ENCODE measurements at places on chromosomes 3 and 15. TPM values are rescaled to one million over a fixed set of nuclear protein-coding genes. Genes with fewer than 3 reads are reported as not detected.

DNA sequence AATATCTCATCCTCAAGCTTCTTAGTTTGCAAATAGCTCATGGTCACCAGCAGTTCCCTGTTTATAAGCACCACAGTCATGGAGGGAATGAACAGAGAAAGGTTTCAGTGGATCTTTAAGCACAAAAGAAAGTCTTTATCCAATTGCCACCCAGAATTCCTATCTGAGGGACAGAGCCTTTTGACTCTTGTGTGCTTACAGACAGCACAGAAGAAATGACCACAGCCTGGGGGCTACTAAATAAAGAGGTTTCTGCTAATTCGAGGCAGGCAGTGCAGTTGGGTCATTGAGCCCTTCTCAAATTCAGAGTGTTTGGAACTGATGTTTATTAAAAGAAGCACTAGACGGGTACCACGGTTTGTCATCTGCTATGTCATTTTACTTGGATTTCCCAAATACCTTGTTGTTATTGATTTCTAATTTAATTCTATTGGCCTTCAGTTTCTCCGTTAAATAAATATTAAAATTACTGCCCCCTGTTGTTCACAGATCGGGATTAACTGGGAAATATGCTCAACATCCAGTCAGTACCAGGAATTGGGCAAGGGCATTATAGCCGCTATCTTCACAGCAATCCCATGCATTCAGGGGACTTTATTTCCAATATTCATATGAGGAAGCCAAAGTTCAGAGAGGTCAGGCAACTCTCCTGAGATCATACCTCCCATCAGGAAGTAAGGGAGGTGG, 3.6 kb downstream of the PRICKLE2 start:
- H3K4me1 ChIP-seq, result peaks cover 66% of the 10 kb centered on the region
- H3K27ac ChIP-seq, result no peak overlapping the region
- no peaks in the 10 kb centered on the region for H3K36me3 ChIP-seq
- H3K27me3 ChIP-seq, result peaks cover 81% of the 10 kb centered on the region
- H3K4me3 ChIP-seq, result no peak overlapping the region

GRCh38 chr15:66955871-66956585, 109.4 kb upstream of the SMAD3 start:
- no peaks in the 10 kb centered on the region for H3K4me1 ChIP-seq
- DNase-seq, result no peak
- no peaks in the 10 kb centered on the region for H3K27me3 ChIP-seq
- no peak overlapping the region for H3K27ac ChIP-seq
- H3K4me3 ChIP-seq, result no peak overlapping the region

DNA sequence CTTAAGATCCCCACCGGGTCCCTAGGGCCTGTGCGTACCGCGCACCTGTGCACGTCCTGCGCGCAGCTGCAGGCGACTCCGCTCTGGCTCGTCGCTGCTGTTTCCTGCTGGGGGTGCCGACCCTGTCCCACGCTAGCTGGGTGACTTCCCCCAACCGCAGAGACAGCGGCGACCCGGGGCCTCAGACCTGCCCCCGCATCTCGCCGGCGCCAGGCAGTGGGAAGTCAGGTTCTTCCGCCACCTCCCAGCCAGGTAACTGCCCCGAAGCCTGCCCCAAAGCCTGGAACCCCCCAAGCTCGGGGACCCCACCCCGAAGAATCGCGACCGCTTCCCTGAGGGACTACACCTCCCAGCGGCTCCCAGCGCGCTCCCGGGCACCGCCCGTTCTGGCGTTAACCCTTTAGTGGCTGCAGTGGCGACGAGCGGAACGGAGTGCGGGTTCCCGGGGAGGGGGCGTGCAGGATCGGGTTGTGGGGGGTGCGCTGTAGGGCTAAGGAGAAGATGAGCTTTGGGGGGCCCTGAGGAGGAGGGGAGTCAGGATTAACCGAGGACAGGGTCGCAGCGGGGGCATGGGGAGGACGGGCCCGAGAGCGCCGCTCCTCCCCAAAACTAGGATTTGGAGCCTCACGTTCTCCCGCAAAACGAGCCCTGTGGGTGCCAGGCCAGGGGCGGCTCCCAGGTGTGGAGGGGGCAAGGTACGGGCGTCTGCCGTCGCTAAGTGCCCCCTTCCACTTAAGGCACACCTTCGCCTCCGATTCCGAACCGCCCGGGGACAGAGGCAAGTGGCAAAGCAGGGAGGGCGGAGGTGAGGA, 589 bp downstream of the NEIL1 start:
- DNase-seq, result peak; percentile 74
- H3K4me1 ChIP-seq, result peaks cover 9% of the 10 kb centered on the region
- H3K27ac ChIP-seq, result no peak overlapping the region
- no peaks in the 10 kb centered on the region for H3K36me3 ChIP-seq
- peaks cover 35% of the 10 kb centered on the region for H3K27me3 ChIP-seq

Gene BNC1
- total RNA-seq, result not detected

DNA sequence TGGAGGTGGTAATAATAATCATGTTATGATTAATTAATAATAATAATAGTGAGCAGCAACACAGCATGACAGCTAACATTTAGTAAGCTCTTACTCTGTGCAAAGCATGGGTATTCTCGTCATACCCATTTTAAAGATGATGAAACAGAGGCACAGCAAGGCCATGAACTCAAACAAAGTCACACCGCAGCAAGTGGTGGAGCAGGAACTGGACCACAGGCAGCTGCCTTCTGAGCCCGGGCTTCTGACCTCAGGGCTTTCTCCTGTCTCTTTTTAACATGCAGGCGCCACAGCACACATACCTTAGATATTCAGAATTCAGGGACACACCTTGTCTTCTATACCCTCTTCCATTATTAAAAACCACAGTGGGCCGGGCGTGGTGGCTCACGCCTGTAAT, 50.7 kb upstream of the SPATA12 start:
- DNase-seq, result no peak
- H3K4me3 ChIP-seq, result no peak overlapping the region
- H3K4me1 ChIP-seq, result peaks cover 22% of the 10 kb centered on the region
- no peak overlapping the region for H3K27ac ChIP-seq
- peaks cover 9% of the 10 kb centered on the region for H3K36me3 ChIP-seq

Measured in WTC11 (cell line).